ENCODE measurements at places on chromosomes 1 and 21.

GRCh38 chr1:233005703-233006102 is 55.3 kb downstream of the NTPCR start:
- DNase-seq = no peak

GRCh38 chr21:34073032-34073748 is at the start of the genes MRPS6 and SLC5A3:
TSS of gene MRPS6 (plus strand) at chr21:34073578. CDS start at chr21:34073701, 123 bp downstream.
TSS of gene SLC5A3 (plus strand) at chr21:34073578. CDS start at chr21:34095199, 21,621 bp downstream.
- DNase-seq = peak; percentile 55

DNA sequence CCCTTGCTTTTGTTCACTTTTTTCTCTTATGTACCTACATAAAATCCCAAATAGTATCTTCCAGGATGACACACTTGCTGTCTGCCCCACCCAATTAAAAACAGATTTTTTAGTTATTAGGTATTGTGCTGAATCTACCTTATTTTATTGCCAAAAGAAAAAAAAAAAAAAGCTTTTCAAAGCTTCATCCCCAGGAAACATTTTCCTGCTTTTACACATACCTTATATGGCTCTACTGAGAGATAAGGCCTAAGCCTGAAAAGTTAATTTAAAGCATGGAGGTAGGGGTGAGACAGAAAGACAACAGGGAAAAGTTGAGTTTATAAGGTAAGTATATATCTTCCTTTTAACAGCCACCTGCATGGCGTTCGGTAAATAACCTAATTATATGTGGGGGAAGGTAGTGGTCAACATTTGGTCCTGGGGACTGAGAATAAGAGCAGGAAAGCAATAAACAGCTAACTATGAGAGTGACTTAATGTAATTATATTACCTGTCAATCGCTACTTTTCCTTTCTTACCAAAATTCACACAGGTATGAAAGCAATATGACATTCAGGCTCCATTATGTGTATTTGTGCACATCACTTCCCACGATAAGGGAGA is 54.6 kb upstream of the BOLA1 start:
- DNase-seq = no peak

DNA sequence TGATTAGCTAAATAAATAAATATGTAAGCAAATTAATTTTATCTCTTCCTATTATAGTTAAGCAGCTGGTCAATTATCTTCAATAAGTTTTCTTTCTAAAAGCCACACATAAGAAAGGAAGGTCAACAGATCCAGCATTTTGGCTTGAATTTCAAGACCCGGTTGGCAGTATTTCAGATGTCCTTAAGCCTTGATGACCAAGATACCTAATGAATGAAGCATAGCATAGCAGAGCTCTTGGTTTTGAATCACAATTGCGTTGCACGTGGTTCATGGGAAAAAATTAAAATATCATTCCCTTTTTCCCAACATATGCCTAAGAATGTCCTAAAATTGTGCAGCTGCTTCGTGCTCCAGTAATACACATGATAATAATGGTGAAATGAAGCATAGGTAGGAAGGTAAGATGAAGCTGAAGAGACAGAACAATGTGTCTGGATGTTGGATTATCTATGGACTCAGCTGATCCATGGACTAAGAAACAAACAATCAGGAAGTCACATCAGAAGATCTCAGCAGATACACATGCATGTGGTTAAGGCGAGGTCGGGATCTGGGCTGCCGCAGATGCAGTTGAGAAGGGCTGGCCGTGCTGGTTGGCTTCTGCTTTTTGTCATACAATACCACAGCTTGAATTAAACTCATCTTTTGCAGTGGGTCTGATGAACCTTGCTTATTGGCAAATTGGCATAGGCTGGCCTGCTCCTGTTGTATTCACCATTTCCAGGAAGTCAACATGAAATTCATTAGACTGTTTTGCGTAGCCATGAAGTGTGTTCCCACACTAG is 284.9 kb upstream of the RUNX1 start:
- no peak for DNase-seq

DNA sequence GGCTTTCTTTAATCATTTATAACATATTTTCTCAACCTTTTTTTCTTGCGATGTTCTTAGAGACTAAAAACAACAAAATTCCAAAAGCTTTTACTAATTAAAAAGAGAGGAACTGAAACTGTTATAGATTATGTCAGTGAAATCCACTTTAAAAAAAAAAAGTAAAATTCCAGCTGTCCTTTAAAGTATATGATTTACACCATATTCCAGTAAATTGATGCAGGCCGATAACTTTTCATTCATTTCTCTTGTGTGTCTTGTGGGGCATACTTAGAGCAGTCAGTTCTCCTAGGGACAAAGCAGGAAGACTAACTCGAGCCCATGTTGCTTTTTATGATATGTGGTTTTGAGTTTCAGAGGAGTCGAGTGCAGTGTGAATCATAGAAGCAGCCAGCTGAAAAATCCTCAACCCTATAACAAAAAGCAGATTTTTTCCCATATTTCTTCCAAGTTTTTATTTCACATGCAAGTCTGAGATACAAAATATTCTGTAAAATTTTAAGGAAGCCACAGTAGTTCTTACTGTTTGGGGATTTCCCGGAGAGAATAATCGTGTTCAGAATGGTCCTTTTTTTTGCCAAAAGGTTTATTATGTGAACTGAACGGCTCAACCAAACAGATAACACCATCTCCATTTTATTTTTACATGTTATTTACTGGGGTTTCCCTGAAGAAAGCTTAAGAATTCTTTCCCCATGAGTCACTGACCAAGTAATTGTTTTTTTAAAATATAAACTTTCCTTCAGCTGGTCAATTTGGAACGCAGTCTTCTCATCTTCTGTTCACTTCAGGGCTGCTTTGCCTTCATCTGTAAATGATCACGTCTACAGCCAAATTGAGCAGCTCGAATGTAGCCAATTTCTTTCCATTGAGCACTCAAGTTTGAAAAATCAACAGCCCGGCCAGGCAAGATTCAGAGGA is 77.0 kb upstream of the C1orf105 start:
- no peak for DNase-seq

GRCh38 chr21:31609081-31609480 is 50.4 kb upstream of the SOD1 start:
- DNase-seq = no peak

GRCh38 chr21:45356251-45356650 is 48.7 kb upstream of the COL18A1 start:
- no peak for DNase-seq

DNA sequence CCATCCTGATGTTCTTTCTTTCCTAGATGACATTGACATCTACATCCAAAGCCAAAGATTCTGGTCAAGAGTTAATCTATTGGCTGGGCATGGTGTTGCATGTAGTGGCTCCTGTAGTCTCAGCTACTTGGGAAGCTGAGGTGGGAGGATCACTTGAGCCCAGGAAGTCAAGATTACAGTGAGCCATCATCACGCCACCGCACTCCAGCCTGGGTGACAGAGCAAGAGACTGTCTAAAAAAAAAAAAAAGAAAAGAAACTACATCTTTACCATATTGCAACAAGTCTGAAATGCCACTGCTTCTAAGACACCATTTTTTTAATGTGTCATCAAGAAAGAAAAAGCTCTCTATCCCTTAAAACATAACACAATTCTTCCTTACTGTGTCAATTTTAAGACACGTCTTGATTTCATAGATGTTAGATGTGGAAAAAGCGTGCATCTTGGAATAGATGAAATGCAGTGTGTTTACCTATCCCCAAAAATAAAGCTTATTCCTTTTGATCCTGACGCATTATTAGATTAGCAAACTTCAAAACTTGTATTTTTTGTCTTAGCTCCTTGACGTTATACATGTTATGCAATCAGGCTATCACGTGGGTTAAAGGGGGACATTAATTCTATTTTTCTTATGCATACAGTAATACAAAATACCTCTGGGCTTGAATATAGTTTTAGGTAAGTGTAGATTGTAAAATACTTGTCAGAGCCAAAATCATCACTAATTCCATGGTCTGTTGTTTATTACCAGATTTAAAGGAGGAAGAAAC is 46.3 kb downstream of the ELAPOR1 start:
- no peak for DNase-seq

DNA sequence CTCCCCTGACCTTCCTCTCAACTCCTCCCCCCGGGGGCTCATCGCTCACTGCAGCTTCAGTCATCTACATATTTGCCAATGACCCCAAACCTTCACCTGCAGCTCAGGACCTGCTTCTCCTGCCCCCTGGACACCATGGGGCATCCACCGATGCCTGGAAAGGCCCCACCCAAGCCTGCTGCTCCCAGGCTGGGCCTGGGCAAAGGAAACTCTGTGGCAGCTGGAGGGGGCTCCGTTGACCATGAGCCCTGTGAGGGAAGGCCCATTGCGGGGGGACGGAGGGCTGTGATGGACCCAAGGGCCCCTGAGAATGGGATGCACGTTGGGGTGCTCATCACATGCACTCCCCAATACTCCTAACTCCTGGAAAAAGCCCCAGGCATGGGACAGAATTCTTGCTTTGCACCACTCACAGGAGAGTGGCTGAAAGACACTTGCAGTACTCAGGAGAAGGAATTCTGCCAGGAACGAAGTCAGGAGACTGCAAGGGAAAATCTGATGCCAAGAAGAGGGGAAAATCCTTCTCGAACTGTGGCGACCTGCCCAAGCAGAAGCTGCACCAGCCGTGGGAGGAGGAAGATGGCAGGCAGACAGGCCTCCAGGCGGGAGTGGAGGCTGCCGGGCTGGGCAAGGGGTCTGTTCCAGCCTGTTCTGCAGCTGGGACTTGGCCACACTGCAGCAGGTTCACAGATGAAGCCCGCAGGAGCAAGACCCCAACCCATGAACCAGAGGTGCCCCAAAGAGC is 18.4 kb downstream of the MATN1 start:
- no peak for DNase-seq

GRCh38 chr1:61953076-61953789 is 211.0 kb downstream of the PATJ start:
- no peak for DNase-seq

DNA sequence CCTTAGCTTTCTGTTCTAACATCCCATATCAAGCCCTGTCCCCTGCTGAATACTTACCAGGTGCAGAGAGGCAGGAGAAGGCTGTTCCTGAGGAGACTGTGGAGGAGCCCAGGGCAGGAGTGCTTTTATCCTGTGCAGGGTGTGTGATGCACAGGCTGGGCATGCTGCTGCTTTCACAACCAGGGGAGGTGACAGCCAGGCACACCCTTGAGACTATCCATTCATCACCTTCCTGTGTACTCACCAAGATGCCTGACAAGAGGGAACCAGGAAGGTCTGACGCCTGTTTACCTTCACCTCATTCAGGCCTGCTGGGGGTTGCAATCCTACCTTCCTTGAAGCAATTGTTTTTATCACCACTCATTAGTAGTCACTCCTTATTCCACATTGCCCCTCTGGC is at the start of gene LCE3E:
TSS of gene LCE3E (minus strand) at position 100 of the 400 bp plus-strand sequence. CDS start 572 bp downstream, outside the sequence.
- no peak for DNase-seq

- no peak for DNase-seq
Measured at GRCh38 chr21:23887725-23888306, 1719.5 kb downstream of the MRPL39 start.

DNA sequence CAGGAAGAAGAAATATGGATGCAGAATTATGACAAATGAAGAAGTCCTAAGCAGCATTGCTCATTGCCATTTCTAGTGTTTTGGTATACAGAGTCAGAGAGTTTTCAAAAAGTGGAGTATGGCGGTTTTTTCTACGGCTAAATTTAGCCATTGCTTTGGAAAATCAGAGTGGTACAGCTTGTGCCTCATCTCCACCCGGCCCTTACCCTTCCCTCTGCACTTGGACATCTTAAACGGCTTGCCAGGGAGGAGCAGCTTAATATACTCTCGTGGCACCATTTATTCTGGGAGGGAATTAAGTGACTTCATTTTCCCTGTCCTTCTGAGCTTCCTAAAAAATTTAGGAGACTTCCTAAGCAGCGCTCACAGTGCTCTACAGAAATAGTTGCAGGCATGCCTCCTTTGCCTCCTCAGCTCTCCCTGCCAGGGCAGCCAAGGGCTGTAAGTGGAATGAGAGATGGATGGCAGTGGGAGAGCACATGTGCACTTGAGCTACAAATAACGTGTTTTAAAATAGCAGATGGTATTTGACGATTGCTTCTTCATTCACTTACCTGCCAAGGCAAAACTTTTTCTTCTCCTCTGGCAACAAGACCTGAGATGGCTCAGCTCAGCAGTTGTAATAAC is 51.5 kb upstream of the VAMP3 start:
- no peak for DNase-seq

DNA sequence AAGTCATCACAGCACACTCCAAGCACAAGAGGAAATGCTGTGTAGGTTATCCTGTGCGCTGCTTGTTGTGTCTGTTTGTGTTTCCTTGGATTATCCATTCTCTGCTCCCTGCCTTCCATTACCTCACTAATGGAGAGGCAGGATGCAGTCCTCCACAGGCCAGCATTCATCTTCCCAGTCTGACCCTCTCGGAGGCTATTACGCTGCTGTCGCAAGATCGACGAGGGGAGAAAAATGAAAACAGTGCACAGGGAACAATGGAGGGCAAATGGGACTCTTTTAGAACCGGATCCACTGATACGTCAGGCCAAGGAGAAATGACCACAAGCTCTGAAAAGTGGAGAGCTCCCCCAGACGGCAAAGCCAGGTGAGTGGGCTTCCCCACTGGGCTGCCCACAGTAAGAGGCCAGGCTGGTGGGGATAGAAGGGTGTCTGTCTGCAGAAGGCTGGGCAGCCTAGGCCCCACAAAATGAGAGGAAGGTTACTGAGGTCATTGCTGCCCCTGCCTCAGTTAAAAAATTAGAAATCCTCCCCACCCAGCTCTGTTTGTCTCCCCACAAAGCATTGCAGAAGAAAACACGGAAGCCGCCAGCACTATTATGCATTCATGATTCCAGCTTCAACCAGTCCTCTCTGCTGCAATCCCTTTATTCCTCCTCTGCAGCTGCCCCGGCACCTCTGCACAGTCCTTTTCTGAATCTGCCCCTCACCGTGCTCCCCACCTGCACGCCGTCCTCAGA is 21.7 kb downstream of the LRRN2 start:
- no peak for DNase-seq

GRCh38 chr21:46622226-46622625 is 13.2 kb upstream of the PRMT2 start:
- DNase-seq = no peak

GRCh38 chr1:8525216-8525557 is 207.3 kb downstream of the SLC45A1 start:
- DNase-seq = no peak

DNA sequence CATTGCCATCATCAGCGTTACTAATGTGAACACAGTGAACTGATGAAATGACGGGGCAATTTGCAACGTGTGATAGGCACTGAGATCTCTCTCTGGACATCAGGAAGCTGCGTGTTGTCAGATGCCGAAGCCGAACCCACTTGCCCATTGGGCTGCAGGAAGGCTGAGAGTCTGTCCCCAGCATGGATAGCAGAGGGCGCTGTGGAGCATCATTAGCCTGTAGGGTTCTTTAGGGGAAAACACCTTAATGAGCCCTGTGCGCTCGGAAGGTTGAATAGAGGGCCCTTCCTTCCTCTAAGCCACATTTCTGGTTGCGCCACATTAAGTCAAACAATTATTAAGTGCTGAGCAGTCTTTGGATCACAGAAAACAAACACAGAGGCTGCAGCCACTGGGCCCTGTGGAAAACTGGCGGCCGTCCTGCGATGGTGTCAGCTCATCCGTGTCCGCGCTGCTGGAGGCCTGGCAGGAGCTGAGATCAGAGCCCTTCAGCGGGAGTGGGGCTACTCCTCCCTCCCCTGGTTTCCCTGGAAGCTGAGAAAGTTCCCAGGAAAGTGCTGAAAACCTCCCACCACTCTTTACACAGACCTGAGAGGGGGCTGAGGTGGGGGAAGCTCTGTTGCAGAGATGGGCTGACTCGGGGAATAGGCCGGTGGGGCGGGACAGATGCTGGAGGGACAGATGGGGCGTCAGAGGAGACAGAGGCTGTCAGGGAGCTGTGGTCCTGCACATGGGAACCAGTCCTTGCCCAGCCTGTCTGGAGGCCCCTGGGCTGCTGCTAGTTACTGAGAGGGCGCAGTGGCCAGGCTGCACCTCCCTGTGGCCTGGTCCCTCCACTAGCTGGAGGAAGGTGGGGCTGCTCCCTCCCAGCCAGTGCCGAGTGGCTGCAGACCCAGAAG is 12.7 kb downstream of the TFF2 start:
- peak; percentile 58 for DNase-seq

Data from stimulated activated CD8-positive, alpha-beta memory T cell treated with anti-CD3 and anti-CD28 coated beads, Interleukin-4, amount 100 ng/mL, for 4 hours (primary cell).